Activated T-helper 9 cell treated with anti-CD3 and anti-CD28 coated beads, Interleukin-2, amount 50 U/mL, for 16 hours (primary cell): ENCODE measurements at places on chromosomes 3 and 15.

DNA sequence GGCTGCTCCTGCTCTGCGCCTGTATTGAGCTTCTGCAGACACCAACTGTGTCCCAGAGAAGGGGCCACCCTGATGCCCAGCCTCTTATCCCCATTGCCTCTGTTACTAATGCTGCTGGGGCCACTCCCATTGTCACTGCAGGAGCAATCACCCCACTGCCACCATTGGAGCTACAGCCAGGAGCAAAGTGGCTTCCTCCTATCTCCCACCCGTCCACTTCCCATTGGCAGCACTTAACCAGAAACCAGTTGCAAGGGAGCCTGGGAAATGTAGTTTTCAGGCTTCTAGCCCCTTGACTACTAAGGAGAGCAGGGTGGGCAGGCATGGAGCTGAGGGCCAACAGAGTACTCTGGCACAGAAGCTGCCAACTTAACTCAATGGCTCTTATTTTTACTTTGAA lies 55.9 kb upstream of the KLF13 start:
- no peak for DNase-seq

DNA sequence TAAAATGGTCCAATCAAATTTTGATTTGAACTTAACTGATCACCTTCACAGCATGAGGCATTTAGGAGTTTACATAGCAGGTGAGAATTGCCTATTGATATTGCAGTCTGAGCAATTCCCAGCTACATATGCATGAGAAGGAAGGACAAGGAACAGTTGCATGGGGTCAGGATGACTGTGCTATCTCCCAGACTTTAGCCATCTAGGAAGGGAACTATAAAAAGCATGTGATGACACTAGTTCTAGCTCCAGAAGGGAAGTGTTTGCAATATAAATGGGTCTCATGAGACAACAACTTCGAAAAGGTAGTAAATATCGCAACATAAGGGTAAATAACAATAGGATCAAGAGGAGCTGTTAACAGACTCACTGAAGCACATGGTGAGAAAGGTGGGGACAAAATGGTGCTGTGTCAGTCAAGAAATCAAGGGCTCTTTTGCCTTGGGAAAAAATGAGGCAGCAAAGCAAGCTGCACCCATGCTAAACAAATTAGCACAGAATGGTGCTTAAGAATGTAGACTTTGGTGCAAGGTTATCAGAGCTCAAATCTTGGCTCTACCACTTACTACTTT lies 90.4 kb upstream of the SLC2A2 start:
- DNase-seq, result no peak

DNA sequence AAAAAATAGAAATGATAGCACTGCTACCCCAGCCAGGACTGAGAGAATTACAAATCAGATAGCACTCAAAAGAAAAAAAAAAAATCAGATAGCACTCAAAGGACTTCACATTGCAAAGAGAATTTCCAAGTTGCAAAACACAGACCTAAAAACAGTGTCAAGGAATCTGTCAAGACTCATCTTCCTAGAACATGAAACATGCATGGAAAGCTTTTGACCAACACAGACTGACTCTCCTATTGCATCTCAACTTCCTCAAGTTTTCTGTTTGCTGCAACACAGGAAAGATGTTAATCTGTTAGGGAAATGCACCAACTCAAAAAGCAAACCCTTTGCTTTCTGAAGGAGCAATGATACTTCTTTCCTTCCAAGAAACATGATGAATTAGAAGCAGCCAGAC lies 42.3 kb downstream of the RAB27A start:
- no peak for DNase-seq

DNA sequence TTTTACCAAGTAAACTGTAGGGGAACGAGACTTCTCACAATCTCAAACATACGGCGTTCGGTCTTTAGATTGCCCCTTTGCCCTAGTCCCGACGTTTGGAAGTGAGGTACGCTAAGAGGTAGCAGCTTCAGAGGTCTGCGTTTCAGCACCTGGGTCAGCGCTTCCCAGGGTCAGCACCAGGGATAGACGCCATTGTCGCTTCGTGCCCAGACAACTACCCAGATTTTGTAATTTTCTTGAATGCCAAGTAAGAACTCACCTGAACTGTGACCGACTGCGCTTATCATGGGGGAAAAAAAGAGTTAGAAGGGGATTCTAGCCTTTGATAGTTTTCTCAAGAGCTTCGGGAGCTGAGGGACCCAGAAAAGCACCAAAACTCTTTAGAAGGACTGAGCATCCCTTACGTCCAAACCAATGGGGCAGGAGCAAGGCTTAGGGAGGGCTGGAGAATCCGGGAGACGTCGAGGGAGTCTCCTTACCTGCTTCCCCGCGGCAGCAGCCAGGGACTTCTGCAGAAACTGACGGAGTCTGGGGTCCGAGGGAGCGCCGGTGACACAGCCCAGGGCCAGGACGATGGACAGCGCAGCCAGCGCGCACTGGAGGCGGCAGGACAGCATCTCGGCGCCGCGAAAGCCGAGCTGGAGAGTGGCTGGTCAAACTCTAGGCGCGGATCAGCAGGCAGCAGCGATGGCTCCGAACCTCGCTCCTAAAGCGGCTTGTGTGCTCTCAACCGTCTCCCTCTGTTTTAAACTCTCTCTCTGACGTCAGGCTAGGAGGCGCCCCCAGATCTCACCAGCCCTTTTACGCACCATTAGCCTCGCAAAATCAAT lies at the start of gene SST:
SST (minus strand) TSS at position 720 of the 830 bp plus-strand sequence; CDS start at position 617, 103 bp downstream.
- DNase-seq, result no peak

DNA sequence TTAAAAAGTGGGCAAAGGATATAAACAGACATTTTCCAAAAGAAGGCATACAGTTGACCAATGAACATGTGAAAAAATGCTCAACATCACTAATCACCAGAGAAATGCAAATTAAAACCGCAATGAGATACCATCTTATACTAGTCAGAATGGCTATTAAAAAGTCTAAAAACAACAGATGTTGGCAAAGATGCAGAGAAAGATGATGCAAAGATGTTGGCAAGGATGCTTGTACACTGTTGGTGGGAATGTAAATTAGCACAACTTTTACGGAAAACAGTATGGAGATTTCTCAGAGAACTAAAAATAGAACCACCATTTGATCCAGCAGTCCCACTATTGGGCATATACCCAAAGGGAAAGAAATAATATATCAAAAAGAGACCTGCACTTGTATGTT lies 53.5 kb downstream of the TLNRD1 start:
- DNase-seq, result no peak

GRCh38 chr3:63030666-63031065 lies 155.4 kb upstream of the CADPS start:
- no peak for DNase-seq

DNA sequence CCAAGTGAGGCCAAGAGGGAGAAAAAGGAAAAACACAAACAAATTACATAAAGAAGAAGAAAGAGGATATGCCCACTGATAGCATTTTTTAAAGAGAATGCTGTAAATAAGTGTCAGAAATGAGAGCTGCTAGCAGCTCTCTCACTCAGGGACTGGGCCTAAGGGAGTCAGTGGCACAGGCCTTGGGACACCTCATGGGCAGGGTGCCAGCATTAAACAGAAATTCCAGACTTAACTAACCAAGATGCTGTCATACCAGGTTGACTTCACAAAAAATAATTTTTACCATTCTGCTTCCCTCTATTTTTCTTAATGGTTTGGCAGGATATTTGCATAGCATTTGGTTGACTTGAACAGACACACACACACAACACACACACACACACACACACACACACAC lies 92.3 kb upstream of the ADAMTSL3 start:
- no peak for DNase-seq

DNA sequence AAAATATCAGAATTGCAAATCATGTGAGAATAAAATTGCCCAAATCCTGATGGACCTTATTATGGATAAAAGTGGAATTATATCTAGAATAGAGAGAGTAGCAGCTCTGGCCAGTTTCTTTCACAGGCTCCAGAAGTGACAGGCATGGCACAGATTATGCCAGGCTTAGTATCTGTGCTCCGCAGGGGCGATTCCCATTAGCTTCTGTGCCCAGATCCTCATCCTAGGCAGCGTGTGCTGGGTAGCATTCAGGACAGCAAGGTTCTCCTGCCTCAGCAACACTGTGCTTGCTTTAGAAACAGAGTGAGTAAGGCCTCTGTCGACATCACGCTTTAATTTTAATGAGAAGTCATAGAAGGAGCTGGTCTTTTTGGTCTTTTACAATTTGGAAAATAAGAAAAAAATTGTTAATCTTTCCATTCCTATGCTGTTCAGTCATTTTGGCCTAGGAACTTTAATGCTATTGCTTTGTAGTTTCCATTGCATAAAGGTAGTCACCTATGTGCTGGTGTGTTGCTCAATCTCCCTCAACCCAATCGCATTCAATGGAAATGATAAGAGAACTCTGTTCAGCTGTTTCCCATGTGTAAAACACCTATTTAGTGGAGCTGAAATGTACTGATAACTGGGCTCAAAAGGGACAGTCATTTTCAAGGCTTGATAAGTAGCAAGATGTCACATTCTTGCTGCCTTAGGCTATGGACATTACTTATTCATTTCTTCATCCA lies 770.1 kb downstream of the AGBL1 start:
- DNase-seq, result no peak

DNA sequence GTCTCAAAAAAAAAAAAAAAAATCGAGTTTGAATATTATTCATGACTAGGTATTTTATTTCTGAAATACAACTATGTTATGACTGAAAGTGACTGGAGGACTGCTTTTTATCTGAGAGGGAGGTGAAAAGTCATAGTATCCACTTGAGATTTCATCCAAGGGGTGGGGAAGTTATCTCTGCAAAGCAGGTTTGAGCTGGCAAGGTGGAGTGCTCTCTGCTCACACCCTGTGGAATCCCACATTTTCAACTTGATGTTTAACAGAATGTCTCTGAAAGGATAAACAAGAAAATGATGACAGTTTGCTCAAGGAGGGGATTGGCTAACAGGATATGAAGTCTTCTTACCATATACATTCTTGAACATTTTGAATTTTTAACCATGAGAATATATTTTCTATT lies 27.3 kb upstream of the SEC62 start:
- DNase-seq, result no peak

DNA sequence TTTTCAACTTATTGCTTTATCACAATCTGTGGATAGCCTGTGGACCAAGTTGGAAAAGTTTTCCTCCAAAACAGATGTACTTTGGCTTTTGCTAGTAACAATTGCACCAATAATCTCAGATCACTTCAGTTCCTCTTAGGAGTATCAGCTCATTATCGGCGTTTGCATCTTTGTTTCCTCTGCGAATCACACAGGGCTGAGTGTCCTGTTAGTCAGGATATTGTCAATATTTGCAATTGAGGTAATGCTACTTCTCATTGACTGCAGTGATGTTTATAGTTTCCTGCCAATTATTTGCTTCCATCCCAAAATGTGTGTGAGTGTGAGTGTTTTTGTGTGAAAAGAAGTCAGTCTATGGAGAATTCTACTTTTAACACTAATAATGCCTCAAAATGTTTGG lies 545.0 kb downstream of the SI start:
- no peak for DNase-seq

GRCh38 chr3:9898467-9899241 lies 4.0 kb upstream of the IL17RE start:
- no peak for DNase-seq

DNA sequence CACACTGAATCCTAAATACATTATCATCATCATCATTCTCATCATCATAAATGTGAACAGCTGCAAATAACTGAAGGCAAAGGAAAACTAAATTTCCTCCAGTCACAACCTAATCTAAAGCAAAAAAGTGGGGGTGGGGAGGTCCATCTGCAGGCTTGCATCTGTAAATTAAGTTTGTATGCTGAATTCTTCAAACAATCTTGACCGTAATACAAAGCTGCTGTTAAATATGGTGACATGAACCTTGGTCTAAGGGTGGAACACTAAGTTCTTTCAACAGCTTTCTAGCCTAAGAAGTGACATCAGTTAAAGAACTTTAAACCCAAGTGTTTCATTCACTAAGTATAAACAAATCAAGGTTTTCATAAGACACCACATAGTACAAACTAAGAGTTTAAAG lies 4.3 kb downstream of the LRRFIP2 start:
- no peak for DNase-seq

DNA sequence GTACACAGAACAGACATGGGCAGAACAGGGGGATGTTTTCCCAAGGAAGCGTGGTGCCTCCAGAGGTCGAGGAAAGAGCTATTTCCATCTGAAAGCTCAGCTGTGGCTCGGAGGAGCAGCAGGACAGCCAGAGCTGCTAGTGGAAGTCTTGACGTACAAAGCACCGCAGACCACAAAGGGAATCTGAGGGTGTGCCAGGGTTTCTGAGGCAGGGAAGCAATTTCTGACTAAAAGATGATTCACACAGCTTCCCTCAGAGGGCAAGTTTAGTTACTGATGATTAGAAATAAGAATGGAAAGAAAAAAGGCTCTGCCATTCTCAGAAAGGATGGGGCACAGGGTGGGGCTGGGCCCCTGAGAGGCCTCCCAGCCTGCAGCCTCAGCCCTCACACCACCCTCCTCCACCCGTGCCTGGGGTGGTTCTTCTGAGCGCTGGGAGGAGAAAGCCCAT lies 45.8 kb upstream of the SEC13 start:
- peak; percentile 15 for DNase-seq

DNA sequence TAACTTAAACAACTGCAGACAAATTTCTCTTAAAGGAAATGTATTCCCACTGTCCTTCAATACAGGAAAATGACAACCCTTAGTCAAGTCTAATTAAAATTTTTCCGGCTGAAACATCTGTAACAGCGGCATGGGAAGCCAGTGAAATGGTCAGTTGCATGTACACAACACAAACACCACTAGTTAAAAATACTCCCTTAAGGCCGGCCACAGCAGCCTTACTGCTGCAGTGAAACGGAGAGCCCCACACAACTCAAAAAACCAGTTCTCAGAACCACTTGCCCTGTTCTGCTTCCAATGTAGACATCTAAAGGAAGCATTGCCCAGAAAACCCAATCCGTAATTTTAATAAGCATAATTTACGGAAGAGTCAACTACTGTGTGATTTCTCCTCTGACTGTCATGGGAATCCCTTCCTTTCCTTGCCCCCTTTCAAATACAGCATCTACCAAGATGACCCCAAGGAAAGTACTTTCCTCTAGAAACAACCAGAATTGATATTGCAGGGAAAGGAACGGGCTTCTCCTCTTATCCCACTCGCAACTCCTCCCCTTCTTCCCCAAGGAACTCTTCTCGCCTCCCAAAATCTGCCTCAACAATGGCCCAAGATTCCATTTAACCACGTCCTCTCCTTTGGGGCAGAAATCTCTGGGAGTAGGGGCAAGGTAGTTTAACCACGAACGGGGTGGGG lies 1.6 kb downstream of the FBN1 start:
- no peak for DNase-seq

- DNase-seq, result no peak
These were observed 18.4 kb downstream of the KLF15 start for GRCh38 chr3:126338790-126339288.

- DNase-seq, result no peak
These were observed 12.8 kb downstream of the MAN2A2 start for GRCh38 chr15:90915808-90916440.

- no peak for DNase-seq
These were observed 517.4 kb downstream of the TUSC7 start for GRCh38 chr3:117226932-117227331.

DNA sequence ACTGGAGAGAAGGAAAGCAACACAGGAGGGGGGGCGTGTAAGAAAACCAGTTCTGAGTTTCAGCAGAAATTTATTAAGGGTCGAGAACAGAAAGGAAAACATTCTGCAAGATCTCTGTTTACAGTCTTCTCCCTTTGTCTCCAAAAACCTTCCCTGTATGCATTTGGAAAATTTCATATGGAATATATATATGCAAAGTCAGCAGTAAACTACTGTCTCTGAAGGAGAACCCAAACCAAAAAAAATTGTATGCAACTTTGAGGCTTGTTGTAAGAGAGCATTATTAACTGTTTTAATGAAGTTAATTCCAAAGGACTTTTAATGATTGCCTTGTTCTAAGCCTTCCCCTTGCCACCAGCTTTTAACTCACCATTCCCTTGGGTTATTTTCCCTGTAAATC lies 238.2 kb upstream of the GPR149 start:
- DNase-seq, result no peak

- no peak for DNase-seq
These were observed 3.7 kb downstream of the FANCI start for GRCh38 chr15:89247446-89247845.
